ENCODE measurements at places on chromosomes 4 and X. TPM values are rescaled to one million over a fixed set of nuclear protein-coding genes. Genes with fewer than 3 reads are reported as not detected.

Gene IL2RG
- 3.6 TPM for polyA plus RNA-seq

Gene CFAP99
- polyA plus RNA-seq: 1.9 TPM

Gene MAGEA2B
- polyA plus RNA-seq: not detected

Gene SMIM31
- polyA plus RNA-seq: 0.33 TPM

DNA sequence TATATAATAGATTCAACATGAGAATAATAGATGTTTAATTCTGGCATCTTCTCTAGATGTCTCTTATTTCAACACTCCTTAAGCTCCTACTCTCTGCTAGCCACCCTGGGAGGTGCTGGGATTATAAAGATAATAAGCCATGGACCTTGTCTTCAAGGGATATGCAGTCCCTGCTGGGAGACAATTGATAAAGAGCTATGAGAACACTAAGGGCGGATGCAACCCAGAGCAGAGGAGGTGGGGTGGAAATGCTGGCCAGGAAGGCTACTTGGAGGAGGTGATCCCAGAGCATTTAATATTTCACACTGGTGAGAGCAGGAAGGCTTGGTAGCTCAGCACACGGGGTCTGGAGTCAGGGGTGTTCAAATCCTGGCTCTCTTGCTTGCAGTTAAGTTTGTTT is 18.3 kb upstream of the PGRMC2 start:
- DNase-seq: no peak

DNA sequence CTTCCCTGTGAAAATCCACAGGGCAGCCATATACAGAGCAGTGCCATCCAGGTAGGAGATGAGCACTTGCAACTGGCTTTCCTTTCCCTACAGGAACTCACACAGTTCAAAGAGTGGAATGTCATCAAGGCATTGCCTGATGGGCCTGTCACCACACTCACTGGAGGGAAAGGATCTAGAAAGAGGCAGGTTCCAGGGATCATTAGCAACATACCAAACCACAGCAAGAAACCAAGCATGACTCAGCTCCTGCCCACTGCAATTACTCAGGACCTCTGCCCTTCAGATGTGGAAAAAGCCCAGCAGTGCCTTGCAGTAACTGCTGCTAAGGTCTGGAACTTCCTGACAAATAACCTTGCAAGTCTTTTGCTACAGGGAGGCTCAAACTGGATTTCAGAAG is 101.2 kb downstream of the ZNF674 start:
- no peak for DNase-seq

GRCh38 chrX:103919270-103919637 is 43.2 kb upstream of the TMSB15B start:
- DNase-seq: no peak

DNA sequence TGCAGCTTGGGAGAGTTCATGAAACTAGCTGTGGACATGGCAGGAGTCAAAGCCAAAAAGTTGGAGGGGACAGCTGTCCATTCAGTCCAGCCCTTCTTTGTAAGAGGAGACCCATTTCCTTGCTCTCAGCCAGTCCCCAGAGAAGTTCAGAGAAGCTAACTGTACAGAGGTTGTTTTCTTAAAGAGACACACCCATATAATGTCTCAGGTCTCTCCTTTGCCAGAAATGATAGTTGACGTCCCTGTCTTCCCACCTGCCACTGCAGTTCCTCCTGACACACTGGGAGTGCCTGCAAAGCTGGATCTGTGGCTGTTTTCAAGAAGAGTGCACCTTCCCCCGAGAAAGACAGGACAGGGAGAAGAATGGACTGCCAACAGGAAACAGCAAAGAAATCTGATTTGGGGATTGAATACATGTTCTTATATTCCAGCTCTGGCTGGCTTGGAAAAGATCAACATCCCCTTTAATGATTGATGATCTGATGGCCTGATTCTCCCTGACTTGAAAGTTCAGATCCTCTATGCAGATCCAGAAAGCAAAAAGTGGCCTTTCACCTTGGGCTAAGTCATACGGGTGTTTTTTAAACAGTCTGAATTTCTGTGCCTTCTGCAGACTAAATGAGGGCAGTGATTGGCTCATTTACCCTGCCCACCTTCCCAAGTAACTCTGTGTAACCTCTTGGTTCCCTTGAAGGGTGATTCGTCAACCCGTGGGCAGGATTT is 87.2 kb downstream of the MAOA start:
- no peak for DNase-seq

DNA sequence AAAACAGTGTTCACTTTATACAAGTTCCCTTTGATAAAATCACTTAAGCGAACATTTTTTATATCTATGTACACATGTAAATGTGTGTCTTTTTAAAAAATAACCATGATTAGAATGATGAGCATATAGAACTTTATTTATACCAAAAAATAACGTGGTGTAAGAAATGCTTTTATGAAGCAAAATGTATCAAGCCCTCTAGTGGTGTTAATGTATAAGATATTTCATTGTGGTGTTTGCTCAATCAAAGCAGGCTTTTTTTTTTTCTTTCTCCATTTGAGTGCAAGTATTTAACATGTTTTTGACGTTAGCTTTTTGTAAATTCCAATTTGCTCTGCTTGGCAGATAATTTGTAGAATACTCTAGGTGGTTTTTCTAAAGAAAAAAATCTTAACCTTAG is 2092.4 kb upstream of the TENM3 start:
- DNase-seq: no peak

- DNase-seq: no peak
These were observed 73.7 kb upstream of the DUSP21 start for GRCh38 chrX:44770121-44770520.

DNA sequence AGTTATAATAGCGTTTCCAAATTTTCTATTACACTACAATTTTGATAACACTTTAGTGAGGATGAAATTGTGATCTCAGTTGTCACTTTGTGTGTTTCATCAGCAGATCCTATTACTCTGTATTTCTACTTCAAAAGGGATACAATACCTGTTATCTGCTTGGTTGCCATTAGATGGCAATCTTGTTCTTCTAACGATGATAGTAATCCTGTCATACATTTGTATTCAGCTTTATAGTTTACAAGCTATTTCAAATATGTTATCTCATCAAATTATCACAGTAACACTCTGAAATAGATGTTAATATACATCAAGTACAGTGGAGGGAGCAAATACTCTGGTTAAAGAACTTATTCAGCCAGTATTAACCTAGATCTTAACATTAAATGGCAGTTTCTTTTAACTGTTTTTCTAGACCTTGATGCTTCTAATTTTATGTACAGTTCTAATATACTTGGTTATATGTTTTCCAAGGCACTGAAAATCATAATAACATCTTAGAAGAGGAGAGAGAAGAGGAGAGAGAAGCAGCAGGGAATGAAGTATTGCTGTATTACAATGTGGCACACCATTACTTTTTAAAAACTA is 292.0 kb downstream of the CCSER1 start:
- DNase-seq: peak; percentile 30

- DNase-seq: no peak
These were observed 628.2 kb upstream of the GRIA3 start for GRCh38 chrX:122555925-122556324.

GRCh38 chr4:94127707-94128328 is 79.8 kb upstream of the SMARCAD1 start:
- no peak for DNase-seq

Measured in right lung (tissue), 10 donors.